ENCODE measurements at places on chromosomes 4 and X. TPM values are rescaled to one million over a fixed set of nuclear protein-coding genes. Genes with fewer than 3 reads are reported as not detected.

GSX2 gene
- polyA plus RNA-seq: not detected

FRMD7 gene
- polyA plus RNA-seq: not detected

SLC2A9 gene
- polyA plus RNA-seq: 2.1 TPM

DNA sequence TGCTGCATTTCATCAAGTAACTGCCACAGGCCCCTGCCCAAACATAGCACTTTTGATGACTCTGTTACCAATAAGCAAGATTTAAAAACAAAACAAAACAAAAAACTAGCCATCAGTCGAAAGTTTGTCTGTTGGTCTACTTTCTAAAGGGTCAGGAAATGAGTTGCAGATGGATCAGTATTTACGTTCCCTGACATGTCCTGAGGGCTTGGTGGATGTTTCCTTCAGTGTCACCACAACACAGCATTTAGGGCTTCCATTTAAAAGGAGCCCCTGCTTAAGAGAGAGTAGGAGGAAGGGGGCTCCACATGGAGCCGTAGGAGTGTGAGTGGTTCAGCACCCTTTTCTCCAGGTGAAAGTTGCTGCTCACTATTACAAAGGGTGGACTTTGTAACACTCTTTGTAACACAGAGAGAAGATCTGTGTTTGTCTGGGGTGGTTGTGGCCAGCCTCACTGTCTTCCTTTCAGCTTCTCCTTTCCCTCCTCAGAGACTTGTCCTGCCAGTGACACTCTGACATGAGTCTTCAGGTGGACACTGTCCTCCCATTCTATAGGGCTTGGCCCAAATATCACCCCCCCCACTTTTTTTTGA lies 167.5 kb upstream of the PDE5A start:
- DNase-seq: no peak
- no peak overlapping the region for H3K4me3 ChIP-seq
- no peak overlapping the region for H3K27ac ChIP-seq
- no peaks in the 10 kb centered on the region for H3K4me1 ChIP-seq

All from heart left ventricle (tissue), 16 donors.